A549 treated with DMSO at 1 μM for 4 hours (cell line): ENCODE measurements at places on chromosomes 6 and 20. TPM values are rescaled to one million over a fixed set of nuclear protein-coding genes. Genes with fewer than 3 reads are reported as not detected.

KIFC1 gene
- total RNA-seq, result 38.1 to 49.0 TPM (median 43.7 TPM) in 5 replicates

TMC2 gene
- total RNA-seq, result not detected in 5 replicates

TMEM217 gene
- total RNA-seq, result 0.66 to 1.0 TPM (median 0.85 TPM) in 5 replicates

NKX2-2 gene
- not detected in 5 replicates for total RNA-seq

IMPG1 gene
- not detected in 5 replicates for total RNA-seq

POPDC3 gene
- 27.8 to 31.2 TPM (median 30.3 TPM) in 5 replicates for total RNA-seq

TCP11 gene
- not detected in 5 replicates for total RNA-seq

MED23 gene
- 6.5 to 8.9 TPM (median 7.8 TPM) in 5 replicates for total RNA-seq

PHACTR2 gene
- total RNA-seq, result 4.4 to 5.8 TPM (median 5.7 TPM) in 5 replicates

HSPA1L gene
- 1.00 to 2.0 TPM (median 1.9 TPM) in 5 replicates for total RNA-seq

BNIP5 gene
- total RNA-seq, result not detected in 5 replicates

BANF2 gene
- total RNA-seq, result not detected in 5 replicates

UBE2C gene
- 225 to 256 TPM (median 248 TPM) in 5 replicates for total RNA-seq

SPATA25 gene
- 0.43 to 0.75 TPM (median 0.67 TPM) in 4 of 5 replicates, not detected in the other for total RNA-seq

SAMD3 gene
- not detected in 5 replicates for total RNA-seq

MRPL14 gene
- total RNA-seq, result 64.5 to 70.9 TPM (median 69.7 TPM) in 5 replicates

CLVS2 gene
- 0.01 to 0.08 TPM (median 0.07 TPM) in 5 replicates for total RNA-seq

SLC22A3 gene
- 35.0 to 46.7 TPM (median 38.2 TPM) in 5 replicates for total RNA-seq

MDC1 gene
- total RNA-seq, result 14.9 to 23.1 TPM (median 18.3 TPM) in 5 replicates

SLC17A2 gene
- not detected in 5 replicates for total RNA-seq

CPNE5 gene
- total RNA-seq, result 0.06 to 0.15 TPM (median 0.11 TPM) in 5 replicates

SCGN gene
- total RNA-seq, result 0.06 to 0.23 TPM (median 0.16 TPM) in 3 of 5 replicates, not detected in the others

EMILIN3 gene
- total RNA-seq, result 0.25 to 0.54 TPM (median 0.43 TPM) in 5 replicates

AGPAT1 gene
- total RNA-seq, result 33.2 to 42.8 TPM (median 39.6 TPM) in 5 replicates
